Activated CD4-positive, alpha-beta T cell treated with anti-CD3 and anti-CD28 coated beads for 4 hours (primary cell): ENCODE measurements at places on chromosomes 3 and 15.

GRCh38 chr3:128804811-128805155 is 74.6 kb upstream of the ACAD9 start:
- no peak for DNase-seq

DNA sequence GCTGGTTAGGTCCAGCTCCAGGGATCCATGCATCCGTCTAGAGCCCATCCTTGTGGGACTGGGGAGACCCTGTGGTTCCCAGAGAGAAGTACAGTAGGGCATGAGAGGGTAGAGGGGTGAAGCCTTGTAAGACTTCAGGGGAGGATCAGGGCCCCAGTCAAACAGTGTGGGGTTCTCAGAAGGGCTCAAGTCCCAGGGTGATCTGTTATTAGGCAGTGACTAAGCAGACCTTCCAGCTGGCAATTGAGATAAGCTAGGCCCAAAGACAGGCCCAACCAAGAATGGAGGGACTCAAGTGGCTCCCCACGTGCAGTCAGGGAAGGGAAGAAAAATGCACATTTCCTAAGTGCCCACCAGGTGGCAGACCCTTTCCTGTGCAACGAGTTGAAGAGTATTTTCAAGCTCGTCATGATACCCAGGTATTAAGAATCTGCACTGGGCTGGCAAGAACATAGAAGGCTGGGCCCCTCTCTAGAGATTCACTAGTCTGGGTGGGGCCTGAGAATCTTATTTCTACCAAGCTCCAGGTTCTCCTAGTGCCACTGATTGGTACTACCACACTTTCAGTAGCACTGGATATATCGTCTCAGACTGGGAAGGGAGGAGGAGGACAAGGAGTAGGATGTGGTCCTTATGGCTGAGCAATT is 240.8 kb downstream of the NR1D2 start:
- DNase-seq = no peak

DNA sequence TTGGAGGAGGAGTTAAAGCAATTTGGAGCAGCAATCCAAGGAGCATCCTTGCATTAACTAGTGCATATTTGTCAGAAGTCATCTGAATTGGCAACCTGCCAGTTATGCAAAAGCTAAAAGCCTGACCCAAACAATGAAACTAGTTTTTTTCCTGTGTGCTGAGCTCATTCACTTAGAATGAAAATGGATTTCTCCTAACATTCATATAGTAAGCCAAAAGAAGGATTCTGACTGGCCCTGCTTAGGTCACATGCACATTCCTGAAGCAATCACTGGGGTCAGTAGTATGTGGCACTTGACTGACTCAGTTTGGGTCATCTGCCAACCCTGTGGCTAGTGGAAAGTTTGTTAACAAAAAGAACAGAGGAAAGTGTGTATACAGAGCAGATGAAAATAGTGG is 30.5 kb downstream of the OXSM start:
- DNase-seq = no peak

- no peak for DNase-seq
Observed at GRCh38 chr3:114179575-114179974, 723 bp upstream of the DRD3 start.

DNA sequence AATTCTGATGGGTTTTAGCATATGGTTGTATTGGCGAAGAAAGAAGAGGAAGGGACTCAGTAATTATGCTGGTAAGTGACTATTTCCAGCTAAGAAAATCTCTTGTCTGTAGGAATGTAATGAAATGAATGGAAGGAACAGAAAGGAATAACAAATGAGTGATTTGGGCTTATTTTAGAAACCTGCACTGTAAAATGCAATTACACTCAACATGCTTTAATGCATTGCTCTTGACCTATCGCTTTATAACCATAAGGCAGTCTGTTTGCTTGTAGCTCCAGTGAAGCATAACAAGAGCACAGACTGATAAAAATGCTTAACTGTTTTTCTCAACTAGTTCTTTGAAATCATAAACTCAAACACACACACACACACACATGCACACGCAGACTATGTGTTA is 549.0 kb downstream of the ROBO2 start:
- DNase-seq = no peak

- DNase-seq = no peak
Observed at GRCh38 chr3:9820946-9821345, 10.9 kb downstream of the TTLL3 start.

GRCh38 chr3:109922856-109923255 is 585.5 kb upstream of the DPPA4 start:
- DNase-seq = no peak

DNA sequence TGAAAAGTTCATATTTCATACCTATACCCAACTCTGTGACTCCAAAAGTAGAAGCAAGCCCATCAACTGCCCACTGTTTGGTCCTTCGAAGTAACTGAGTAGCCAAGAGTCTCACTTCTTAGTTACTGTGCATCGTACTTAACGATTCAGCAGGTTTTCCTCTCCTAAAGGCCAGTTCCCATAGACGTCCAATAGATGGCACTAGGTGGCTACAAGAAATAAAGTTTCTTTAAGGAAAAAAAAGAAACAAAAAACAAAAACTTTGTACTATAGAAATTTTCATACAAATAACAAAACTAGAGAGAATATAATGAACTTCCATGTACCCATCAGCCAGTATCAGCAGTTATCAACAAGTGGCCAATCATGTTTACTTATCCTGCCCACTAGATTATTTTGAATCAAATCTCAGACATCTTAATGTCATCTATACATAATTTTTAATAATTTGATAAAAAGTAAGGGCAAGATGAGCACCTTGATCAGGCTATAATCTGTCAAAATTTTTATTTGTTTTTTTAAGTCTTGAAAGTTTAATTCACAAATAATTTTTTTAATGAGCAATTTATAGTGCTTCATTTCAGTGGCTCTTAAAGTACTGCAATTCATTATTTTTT is 63.8 kb upstream of the ACP3 start:
- no peak for DNase-seq

DNA sequence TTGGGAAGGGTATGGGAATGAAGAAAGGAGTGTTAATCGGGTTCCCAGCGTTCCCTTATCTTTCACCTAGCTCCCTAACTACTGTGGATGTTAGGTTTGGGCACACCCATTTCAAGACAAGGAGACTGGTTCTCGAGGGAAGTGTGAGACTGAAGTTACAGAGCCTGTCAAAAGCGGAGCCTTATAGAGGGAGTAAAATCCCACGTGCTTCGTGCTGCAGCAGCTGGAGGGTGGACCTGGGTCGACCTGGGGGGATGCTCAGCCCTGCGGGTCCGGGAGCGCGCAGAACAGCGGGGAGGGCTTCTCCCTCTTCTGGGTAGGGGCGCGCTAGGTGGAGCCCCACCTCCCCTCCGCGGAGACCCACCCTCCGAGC is 314 bp upstream of the TMED3 start:
- DNase-seq = no peak

DNA sequence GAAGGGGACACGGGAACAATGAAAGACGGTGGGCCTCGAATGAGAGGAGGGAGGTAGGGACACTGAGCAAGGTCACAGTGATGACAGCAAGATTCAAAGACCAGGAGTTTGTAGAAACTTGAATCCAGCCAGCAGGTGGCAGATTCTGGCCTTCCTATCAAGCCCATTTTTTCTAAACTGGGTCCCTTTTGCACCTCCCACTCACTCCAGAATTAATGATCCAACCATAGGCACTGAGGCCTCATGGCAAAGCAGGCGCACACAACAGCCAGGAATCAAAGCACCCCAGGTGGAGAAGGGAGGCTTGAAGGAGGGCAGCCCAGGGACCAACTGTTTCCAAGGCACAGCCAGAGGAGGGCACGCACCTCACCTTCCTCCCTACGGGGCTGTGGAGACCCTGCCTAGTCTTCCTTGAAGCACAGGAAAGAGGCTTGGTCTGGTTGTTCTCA is 90.2 kb downstream of the ANP32A start:
- peak; percentile 19 for DNase-seq

DNA sequence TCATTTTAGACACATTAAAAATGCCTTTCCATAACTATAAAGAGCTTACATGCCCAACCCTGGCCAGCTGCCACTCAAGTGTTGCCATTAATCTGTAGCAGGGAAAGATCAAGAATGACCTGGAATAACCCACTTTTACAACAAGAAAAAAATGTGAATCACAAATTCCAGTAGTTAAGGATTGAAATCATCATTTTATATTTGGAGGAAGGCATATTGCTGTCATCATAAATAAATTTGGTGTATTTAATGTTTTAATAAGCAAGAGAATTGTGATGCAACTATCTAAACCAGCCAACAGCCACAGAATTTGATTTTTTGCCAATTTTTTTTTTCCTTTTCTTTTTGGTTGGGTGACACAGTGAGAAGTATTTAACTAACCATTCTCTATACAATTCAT is 240.0 kb upstream of the SEMA6D start:
- no peak for DNase-seq

DNA sequence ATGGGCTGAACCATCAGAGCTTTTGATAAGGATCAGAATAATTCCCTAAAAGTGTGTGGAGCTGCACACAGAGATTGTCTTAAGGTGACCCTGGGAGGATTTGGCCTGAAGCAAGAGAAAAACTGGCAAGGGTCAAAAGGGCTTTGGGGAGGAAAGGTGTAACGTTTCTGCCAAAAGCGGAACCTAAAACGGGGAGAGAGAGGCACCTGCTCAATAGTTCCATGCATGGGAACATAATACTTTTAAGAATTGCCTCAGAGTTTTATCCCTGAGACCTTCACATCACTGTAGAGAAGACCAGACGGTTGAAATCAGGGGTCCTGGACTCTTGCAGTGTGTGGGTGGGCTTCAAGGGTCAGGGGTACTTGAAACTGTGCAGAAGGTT is 5.9 kb downstream of the ZNF710 start:
- DNase-seq = no peak

DNA sequence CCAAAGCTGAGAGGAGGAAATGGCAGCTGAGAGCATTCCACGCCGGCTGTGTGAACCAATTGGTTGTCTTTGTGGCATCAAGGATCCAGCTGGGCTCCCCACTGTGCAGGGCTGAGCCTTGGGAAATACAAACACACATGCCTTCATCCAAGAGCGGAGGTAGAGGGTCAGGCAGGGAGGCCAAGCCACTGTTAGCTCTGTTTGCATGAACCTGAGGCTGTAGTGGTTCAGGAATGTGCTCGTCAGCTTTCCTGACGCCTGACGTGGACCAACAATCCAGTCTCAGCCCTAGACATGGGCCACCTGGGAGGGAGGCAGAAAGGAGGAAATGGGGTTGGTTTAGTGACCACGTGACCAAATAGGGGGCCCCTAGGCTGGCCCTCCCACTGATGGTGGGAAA is 276.9 kb downstream of the TLE3 start:
- DNase-seq = no peak

- no peak for DNase-seq
Observed at GRCh38 chr3:195551381-195551978, 8.4 kb upstream of the PPP1R2 start.

GRCh38 chr3:50661321-50661837 is 13.3 kb upstream of the DOCK3 start:
- no peak for DNase-seq

DNA sequence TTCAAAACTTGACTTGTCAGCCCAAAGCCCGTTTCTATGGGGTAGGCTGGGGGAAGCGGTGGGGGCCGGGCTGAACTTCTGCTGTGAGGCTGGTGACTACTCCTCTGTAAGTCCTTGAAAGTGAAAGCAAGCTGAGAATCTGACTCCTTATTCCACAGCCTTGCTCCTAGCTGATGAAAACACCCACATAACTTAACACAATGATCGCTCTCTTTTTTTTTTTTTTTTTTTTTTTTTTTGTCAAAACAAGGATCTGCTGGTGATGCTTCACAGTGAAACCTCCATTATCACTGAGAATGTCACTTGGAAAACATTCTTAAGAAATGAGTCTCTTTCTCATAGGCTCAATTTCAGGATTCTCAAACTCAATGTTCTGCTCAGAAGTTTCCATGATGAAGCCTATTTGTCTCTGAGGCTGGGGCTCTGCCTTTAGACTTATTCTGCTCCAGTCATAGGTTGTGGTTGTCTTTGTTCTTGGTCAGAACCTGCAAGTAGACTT is 31.4 kb upstream of the TKT start:
- no peak for DNase-seq

- no peak for DNase-seq
Observed at GRCh38 chr3:50520849-50521248, 17.4 kb upstream of the CACNA2D2 start.

DNA sequence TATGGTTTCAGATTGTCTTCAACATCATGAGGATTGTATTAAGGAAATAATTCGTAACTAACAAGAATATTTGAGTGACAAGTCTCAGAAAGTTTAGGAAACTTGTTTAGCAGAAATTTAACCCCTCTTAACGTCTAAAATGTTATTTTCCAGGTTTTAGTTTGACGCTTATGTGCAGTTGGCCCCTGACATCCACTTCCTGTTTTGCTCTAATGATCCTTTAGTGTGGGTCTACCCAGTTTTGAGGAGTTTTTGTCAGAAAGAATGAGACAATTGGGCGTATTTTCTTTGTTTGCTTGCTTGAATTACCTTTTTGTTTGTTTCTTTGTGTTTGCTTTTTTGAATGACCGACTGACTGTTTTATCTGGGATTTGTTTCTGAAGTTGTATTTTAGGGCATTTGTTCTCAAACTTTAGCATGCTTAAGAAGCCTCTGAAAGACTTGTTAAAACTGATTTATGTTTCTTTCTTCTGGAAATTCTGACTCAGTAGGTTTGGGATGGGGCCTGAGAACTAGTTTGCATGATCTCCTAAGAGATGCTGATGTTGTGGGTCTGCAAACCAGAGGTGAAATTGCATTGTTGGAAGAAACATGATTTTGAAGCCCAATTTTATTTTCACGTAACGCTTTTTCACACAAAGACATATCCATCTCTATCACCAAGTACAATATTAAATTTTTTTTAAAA is 20.6 kb downstream of the RBMS3 start:
- DNase-seq = no peak

- DNase-seq = no peak
Observed at GRCh38 chr3:834679-835078, 258.1 kb upstream of the CNTN6 start.

GRCh38 chr3:78721771-78722543 is 1045.8 kb downstream of the ROBO1 start:
- DNase-seq = no peak
